Stimulated activated CD8-positive, alpha-beta memory T cell treated with anti-CD3 and anti-CD28 coated beads, Interleukin-4, amount 100 ng/mL, for 1 hour (primary cell): ENCODE measurements at places on chromosomes 7 and 10.

DNA sequence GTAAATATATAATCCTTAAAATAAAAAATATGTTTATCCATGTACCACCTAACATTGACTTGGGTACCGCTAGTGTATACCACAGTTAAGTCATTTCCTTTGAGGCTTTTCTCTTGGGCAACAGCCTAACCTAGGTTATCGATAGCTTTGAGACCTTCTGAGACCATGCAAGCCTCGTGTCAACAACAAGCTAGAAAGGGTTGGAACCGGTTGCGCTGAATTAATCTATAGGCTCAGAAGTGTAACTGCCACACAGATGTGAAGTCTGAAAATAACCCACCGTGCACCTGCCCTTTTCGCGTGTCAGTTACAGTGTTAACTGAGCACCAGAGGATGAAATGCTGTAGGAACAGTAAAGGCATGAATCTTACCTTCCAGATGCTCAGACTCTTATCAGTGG is 59.8 kb downstream of the ARID5B start:
- DNase-seq = no peak

- DNase-seq = no peak
These were observed at the start of gene CAV2 for GRCh38 chr7:116499168-116500077. CAV2 (plus strand) TSS chr7:116499738; CDS start chr7:116499782, 44 bp downstream.

DNA sequence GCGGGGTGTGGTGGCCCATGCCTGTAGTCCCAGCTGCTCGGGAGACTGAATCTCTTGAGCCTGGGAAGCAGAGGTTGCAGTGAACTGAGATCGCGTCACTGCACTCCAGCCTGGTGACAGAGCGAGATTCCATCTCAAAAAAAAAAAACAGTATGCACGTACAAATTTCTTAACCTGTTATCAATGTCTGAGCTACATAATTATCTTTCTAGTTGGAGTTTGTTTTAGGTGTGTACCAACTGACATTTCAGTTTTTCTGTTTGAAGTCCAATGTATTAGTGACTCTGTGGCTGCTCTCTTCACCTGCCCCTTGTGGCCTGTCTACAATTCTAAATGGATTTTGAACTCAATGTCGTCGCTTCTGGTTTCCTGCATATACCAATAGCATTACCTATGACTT is 40.3 kb downstream of the CD36 start:
- no peak for DNase-seq

DNA sequence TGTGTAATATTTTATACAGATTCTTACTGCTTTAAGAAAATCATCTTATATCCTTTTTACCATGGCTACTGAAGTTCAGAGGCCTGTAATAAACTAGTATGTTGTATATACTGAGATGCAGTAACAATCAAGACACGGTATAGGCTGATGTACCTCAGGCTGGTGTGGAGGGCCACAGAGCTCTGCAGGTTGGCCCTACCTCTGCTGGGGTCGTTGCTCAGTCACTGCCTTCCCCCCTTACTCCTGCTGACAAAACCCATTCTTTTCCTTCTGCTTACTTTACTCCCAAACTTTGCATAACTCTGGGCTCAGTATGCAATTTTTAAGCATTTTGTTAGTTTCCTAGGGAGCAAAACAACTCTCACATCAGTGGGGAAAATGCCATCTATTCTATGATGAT is 200.1 kb upstream of the FOXP2 start:
- DNase-seq = no peak

- no peak for DNase-seq
These were observed 6.6 kb upstream of the DEPP1 start for GRCh38 chr10:44985175-44985681.

DNA sequence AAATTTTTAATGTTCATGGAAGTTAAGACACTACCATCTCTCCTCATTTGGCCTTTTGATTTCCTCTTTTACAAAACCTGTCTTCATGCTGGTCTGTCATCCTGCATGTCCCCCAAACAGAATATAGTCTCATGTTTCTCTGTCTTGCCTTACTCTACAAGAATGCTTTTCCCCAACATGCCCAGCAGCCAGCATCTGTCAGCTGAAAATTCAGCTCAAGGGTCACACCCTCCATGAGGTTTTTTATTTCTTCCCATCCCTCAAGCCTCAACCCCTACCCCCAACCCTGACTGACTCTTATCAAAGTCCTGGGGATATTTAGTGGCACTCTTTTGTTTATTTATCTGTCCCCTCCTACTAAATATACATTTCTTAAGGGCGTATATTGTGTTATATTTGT is 202.0 kb downstream of the ANK3 start:
- DNase-seq = no peak

- DNase-seq = no peak
These were observed 64.9 kb downstream of the SEC23IP start for GRCh38 chr10:119957451-119957850.

- DNase-seq = no peak
These were observed 5.8 kb downstream of the MCU start for GRCh38 chr10:72697716-72698115.
